GM12878 (cell line): ENCODE measurements at places on chromosomes 4 and X. TPM values are rescaled to one million over a fixed set of nuclear protein-coding genes. Genes with fewer than 3 reads are reported as not detected.

VEGFC gene
- total RNA-seq: not detected in 2 replicates

AKAP14 gene
- not detected in 2 replicates for total RNA-seq

TIGD4 gene
- total RNA-seq: 0.45 and 0.46 TPM in 2 replicates

HPSE gene
- total RNA-seq: 0.67 and 0.85 TPM in 2 replicates

GPR78 gene
- total RNA-seq: not detected in 2 replicates

- no peak for DNase-seq
These were observed 4.7 kb downstream of the STOX2 start for GRCh38 chr4:183909801-183910200.

DNA sequence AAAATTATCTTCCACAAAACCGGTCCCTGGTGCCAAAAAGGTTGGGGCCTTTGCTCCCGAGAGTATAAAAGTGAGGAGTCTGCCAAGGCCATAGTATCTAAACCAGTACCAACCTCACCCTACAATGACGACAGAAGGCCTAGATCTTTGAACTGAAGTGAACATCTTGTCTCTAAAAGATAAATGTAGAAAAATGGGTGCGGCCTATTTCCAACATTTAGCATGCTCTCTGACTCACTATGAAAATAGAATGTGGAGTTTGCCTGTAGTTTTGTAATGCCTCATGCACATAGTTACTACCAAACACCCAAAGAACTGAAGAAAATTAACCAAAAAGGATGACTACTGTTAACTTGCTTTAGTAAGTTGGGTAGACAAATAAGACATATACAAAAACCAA lies 218.4 kb downstream of the SLITRK2 start:
- no peak for DNase-seq

GRCh38 chr4:169071747-169072146 lies 61.7 kb upstream of the CBR4 start:
- no peak for DNase-seq

DNA sequence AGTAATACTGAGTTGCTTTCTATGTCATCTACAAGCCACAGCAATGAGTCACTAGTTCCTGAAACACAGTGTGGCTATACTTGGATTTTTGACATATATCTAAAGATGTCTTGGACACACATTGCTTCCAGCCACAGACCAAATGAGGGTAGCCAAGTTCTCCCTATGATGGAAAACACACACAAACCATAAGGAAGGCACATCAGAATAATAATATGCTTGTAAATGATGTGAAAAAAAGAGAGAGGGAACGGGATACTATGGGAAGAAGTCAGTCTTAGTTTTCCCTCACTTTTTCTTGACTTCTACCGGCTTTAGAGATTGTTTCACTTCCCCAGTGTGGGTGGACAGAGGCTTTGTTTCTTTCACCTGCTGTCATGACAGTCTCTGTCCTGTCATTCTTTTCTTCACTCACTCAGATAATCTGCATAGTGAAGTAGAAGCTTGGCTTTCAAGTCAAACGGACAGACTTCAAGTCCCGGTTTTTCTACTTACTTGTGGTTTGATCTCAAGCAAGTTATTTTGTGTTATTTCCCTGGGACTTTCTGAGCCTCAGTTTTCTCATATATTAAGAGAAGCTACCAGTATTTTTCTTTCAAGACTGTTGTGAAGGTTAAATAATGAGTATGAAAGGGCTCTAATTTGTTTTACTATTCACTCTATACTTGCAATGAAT lies 34.7 kb downstream of the P2RY10 start:
- DNase-seq: peak; percentile 84

DNA sequence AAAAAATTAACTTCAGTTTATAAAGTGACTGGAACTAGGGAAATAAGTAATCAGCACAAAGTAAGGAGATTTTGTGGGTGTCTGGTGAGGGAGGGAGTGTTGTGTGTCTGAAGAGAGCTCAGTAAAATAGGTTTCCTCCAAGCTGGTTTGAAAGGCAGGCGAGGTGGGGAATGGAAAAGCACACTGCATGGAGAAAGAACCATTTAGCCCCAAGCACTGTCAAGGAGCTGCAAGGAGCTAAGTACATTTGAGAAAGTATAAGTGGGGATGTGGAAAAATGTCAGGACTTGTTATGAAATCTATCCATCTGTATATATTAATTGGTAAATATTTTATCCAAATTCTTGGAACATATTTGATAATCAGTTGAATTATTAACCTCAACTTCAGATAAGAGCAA lies 956 bp downstream of the C4orf51 start:
- no peak for DNase-seq

DNA sequence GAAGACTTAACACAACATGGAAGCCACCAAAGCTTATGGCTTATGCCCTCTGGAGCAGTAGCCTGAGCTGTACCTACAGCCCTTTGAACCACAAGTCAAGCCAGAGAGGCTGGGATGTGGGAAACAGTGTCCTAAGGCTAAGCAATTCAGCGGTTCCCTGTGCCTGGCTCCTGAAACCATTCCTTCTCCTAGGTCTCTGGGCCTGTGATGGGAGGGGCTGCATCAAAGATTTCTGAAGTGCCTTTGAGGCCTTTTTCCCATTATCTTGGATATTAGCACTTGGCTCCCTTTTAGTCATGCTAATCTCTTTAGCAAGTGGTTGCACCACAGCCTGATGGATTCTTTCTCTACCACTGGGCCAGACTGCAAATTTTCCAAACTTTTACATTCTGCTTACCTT lies 140.5 kb upstream of the NUDT10 start:
- no peak for DNase-seq

- no peak for DNase-seq
These were observed 53.5 kb downstream of the BMP3 start for GRCh38 chr4:81084029-81084428.

- no peak for DNase-seq
These were observed 50.0 kb downstream of the COMMD8 start for GRCh38 chr4:47413521-47413920.

DNA sequence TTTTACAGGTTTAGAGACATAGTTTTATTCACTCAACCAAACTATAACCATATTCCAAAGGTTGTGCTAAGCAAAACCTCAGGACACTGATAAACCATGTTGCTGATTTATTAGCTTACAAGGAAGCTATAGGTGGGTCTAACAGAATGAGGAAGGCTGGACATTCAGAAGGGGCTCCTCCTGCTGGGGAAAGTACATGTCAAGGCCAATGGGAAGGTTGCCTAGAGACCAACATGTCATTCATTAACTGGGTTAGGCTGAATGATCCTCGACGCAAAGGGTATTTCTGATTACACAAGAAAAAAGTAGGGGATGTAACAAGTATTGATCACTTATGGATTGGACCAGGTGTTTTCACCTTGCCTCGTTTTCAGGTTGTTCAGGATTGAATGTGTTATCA lies 30.3 kb downstream of the SLC10A6 start:
- no peak for DNase-seq

GRCh38 chrX:66015152-66015831 lies 24.6 kb downstream of the VSIG4 start:
- DNase-seq: peak; percentile 68

- no peak for DNase-seq
These were observed 16.1 kb upstream of the KLB start for GRCh38 chr4:39390603-39391002.

DNA sequence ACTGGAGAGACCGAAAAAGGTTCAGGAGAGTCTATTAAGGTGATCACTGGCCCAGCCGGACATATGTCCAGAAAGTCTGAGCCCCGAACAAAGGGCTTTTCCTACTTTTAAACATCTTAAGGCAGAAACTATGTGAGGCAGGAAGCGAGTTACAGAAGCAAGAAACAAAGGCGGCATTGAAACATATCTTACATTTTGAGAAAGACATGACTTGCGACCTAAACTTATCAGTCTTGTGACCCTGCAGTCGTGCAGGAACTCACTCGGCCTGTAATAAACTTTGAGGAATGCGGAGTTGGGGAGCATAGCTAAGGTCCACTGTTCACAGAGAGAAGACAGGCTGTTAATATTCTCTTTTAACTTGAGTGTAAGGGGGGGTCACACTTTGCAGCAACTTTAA lies 158.7 kb downstream of the TBX22 start:
- no peak for DNase-seq
